ENCODE measurements at places on chromosomes 6 and 20.

- no peak for DNase-seq
Measured at GRCh38 chr6:147586044-147586443, 77.6 kb downstream of the SAMD5 start.

DNA sequence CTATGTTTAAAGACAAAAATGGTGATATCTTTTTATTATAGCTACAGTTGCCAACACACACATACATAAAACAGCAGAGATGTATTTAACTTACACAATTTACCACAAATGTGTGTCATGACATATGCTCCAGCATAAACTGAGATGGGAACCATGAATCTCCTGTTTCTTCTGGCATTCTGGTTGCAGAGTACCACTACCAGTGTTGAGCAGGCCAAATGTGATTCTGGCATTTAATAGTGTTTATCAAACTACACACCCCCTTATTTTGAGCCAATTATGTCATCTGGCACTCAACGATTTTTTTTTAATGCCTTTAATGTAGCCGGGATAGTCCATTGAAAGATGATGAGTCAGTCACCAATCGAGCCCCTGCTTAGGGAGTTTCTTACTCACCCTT is 59.0 kb upstream of the TPD52L1 start:
- DNase-seq = no peak

- no peak for DNase-seq
Measured at GRCh38 chr6:35497571-35498421, 917 bp upstream of the TEAD3 start.

DNA sequence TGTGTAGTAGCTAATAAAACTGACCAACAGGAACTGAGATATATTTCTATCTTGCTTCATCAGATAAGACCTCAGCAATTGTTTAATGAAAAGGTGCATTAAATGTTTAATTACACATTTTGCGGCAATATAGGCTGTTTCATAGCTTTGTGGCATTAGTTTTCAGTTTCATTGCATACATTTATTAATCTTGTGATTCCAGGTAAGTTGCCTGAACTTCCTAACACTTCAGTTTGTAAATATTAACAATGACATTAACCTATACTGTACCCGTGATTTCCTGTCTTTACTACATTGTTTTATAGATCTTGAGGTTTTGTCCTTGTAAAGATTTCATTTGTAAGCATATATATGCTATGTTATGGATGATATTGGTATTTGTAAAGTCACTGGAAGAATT is 66.5 kb downstream of the PKIB start:
- DNase-seq = no peak
